Aorta (tissue), 5 donors: ENCODE measurements at places on chromosomes 7 and 10. TPM values are rescaled to one million over a fixed set of nuclear protein-coding genes. Genes with fewer than 3 reads are reported as not detected.

CHST15 gene
- 39.9 TPM for total RNA-seq

OR2A1 gene
- 0.39 TPM for total RNA-seq

TSPAN12 gene
- 14.3 TPM for total RNA-seq

ORAI2 gene
- 17.8 TPM for total RNA-seq

GJD4 gene
- total RNA-seq: not detected

ACHE gene
- total RNA-seq: 2.6 TPM

BMPER gene
- total RNA-seq: 14.0 TPM

GRID1 gene
- total RNA-seq: 1.1 TPM

GHRHR gene
- 1.4 TPM for total RNA-seq

ZRANB1 gene
- 27.6 TPM for total RNA-seq

ELMO1 gene
- total RNA-seq: 86.9 TPM

ETV1 gene
- 15.1 TPM for total RNA-seq

SPDYE2B gene
- not detected for total RNA-seq

RADIL gene
- total RNA-seq: 4.0 TPM

TBATA gene
- total RNA-seq: not detected

MMRN2 gene
- total RNA-seq: 50.5 TPM

ADCYAP1R1 gene
- 1.1 TPM for total RNA-seq

SPAM1 gene
- total RNA-seq: not detected

OR2A5 gene
- not detected for total RNA-seq

TBXAS1 gene
- 24.5 TPM for total RNA-seq

FAM131B gene
- total RNA-seq: 3.8 TPM

ADIRF gene
- 520 TPM for total RNA-seq

FAM241B gene
- total RNA-seq: 10.6 TPM

CRPPA gene
- total RNA-seq: 2.1 TPM

GPNMB gene
- total RNA-seq: 209 TPM

TMEM213 gene
- not detected for total RNA-seq

GIMAP2 gene
- 11.5 TPM for total RNA-seq

AGAP5 gene
- 13.2 TPM for total RNA-seq

NPSR1 gene
- total RNA-seq: not detected

MACC1 gene
- 1.7 TPM for total RNA-seq

ARF5 gene
- 91.6 TPM for total RNA-seq

ZNF365 gene
- 2.4 TPM for total RNA-seq

TMEM176A gene
- total RNA-seq: 77.7 TPM

ZNF518A gene
- total RNA-seq: 18.7 TPM

SEMA3E gene
- 35.0 TPM for total RNA-seq
